ENCODE measurements at places on chromosomes 2 and 18.

DNA sequence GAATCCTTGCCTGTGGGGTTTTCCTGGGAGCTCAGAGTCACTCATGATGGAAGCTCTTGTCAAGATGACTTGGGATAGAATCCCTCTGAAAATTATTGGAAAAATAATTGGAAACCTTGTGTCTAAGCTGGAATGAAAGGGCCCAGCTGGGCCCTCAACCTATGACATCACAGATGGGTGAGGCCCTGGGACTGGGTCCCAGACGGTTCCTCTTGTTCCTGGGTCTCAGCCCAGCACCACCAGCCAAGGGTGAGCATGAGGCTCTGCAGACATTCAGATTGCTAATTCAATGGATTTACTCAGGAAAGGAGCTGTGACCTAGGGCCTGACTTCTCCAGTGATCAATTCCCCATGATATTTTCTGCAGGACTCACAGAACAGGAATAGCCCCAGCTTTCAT, 188.3 kb upstream of the MYT1L start:
- no peak for DNase-seq

- DNase-seq: no peak
Measured at GRCh38 chr18:13576598-13576997, 149.8 kb downstream of the FAM210A start.

DNA sequence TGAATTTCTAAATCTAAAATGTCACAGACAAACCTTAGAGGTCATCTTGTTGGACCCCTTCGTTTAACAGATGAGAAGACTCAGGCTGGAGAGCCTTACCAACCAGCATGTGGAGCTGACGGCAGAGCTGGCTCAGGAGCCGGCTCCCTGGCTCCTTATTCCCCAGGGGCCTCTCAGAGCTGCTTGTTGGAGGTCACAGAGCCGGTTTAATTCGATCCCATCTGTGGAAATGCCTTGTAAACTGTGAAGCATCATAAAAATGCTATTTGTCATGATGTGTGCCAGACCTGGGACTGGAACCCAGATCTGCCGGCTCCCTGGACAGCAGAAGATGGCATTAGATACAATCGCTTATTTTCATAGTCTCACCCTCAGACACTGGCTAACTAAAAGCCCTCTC, 8.2 kb upstream of the CIB4 start:
- DNase-seq: no peak

DNA sequence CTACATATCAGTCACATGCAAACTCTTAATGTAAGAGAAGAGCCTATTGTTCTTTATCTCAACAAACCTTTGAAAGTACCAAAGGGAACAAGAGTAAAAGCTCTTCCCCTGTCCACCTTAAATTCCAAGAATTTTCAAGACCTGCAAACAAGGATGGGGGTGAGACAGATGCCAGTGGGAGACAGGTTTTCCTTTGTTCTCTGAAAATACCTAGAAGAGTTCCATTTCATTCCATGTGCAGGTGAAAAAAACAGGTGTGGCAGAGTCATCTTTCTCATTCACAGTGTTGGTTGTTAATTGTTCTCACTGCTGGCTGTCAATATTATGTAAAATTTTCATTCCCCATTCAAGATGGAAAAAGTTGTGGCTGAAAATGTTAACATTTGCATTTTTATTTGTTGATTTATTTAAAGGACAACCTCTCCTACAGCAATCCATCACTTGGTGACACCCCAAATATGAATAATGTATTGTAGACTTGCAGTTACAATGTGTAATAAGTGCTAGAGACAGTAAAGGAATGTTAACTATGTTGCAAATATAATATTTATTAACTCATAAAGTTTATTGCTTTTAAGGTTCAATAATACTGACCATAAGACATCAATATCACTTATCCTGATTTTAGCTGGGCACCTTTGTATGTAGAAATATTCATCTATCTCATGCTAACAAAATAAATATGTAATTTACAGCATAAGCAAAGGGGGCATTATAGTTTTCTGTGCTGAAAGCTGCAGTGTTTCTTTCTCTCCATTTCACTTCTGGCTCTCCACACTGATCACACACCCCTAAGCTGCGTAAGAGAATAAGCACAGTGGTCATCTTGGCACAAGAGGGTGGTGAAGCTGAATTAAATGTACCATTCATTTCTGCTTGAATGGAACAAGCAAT, 347.0 kb downstream of the KIAA1328 start:
- DNase-seq: no peak
